ENCODE measurements at places on chromosomes 12 and 14.

DNA sequence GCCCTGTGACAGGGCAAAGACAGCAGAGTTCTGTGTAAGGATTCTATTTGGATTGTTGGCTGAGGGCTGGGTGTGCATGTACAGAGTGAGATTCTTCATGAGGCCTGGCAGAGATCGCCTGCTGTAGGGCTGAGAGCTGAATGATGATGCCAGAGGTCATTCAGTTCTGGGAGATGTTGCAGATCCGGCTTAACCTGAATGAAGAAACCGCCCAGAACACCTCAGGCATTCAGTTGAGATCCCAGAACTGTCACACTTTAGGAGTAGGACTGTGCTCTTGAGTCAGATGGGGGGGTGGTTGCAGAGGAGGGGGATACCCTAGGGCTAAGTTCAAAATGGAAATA lies 5.8 kb upstream of the EVL start:
- DNase-seq: no peak

- peak; percentile 12 for DNase-seq
These were observed 123.9 kb downstream of the BRMS1L start for GRCh38 chr14:35949920-35950513.

GRCh38 chr14:64234877-64235651 lies 59.1 kb downstream of the ESR2 start:
- DNase-seq: peak; percentile 73

DNA sequence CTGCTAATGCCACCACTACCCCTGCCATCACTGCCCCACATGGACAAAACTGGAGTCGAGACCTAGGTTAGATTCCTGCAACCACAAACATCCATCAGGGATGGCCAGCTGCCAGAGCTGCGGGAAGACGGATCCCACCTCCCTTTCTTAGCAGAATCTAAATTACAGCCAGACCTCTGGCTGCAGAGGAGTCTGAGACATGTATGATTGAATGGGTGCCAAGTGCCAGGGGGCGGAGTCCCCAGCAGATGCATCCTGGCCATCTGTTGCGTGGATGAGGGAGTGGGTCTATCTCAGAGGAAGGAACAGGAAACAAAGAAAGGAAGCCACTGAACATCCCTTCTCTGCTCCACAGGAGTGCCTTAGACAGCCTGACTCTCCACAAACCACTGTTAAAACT lies 7.1 kb upstream of the OAS2 start:
- DNase-seq: peak; percentile 61

- DNase-seq: no peak
These were observed 186.0 kb downstream of the PAH start for GRCh38 chr12:102730996-102731395.

- no peak for DNase-seq
These were observed 1.9 kb downstream of the ATP6V0A2 start for GRCh38 chr12:123713823-123714585.

GRCh38 chr12:23909551-23909950 lies 39.9 kb downstream of the SOX5 start:
- no peak for DNase-seq

DNA sequence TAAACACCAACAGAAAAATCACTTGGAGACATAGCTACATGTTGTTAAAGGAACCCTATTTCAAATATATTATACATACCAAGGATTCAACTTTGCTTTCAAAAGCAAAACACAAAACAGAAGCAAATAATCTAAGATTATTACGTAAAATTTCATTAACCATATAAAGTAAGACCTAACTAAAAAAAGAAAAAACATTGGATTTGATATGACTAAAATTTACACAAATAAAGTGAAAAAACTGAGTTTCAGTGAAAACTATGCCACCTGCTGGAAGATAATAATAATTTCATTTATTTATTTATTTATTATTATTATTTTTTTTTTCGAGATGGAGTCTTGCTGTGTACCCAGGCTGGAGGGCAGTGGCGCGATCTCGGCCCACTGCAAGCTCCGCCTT lies 45.2 kb downstream of the WDHD1 start:
- no peak for DNase-seq

- DNase-seq: peak; percentile 15
These were observed 46.4 kb downstream of the CLMN start for GRCh38 chr14:95273001-95273978.

DNA sequence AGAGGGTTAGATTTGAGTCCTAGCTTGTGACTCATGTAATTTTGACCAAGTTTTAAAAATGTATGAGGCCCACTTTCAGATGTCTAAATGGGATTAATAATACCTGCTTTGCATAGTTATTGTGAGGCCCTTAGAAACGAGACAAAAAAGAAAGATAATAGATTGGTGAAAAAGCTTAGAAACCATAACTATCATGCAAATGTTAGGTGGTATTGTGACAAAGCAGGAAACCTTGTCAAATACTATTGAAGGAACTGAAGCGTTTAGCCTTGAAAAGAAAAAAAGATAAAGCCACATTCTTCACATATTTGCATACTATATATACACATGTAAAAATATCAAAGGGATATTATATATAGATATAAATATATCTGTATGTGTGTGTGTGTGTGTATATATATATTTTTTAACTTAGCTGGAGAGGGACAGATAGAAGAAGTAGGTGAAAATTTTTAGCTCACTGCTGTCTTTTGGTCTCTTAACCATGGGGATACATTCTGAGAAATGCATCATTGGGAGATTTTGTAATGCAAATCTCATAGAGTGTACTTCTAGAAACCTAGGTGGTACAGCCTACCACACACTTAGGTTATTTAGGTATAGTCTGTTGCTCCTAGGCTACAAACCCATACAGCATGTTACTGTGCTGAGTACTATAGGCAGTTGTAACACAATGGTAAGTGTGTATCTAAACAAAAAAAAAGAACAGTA lies 270.3 kb downstream of the CCDC91 start:
- no peak for DNase-seq

GRCh38 chr12:113808095-113808951 lies 157.8 kb downstream of the RBM19 start:
- no peak for DNase-seq

GRCh38 chr12:132314516-132315233 lies 14.7 kb downstream of the GALNT9 start:
- no peak for DNase-seq
